GM23338 (cell line): ENCODE measurements at places on chromosomes 2 and 18.

DNA sequence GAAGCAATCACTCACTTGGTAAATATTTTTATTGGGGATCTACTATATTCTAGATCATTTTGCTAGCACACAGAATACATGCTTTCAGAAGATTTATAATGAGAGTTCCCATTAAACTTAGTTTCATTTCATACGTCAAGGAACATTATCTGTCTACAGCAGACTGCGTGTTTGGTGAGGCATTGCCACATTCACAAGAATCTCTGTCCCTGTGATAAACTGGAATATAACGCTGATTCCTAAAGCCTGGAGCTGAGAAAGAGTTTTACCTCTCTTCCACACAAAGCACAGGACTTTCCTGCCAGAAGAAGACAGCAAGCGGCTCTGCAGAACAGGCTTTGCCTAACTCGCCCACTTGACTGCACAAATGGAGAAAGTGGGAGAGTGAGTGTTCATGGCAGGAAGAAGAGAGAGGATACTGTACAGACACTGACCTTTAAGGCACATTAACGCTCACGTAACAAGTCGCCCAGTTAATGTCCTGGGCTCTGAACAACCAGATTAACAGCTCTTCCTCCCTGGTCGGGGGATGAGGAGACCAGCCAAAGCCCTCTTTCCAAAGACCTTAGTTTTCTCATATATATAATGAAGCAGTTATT, 356.2 kb downstream of the GPD2 start:
- DNase-seq, result no peak

DNA sequence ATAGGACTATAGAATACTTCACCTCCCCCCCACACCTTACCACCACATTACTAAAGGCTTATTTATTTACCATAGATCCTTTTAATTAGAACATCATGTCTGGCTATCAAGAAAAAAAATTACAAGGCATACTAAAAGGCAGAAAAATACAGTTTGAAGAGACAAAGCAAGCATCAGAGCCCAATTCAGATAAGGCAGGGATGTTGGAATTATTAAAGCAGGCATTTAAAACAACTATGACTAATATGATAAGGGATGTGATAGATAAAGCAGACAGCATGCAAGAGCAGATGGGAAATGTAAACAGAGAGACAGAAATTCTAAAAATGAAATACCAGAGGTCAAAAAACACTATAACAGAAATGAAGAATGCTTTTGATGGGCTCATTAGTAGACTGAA, 55.4 kb upstream of the SMIM21 start:
- no peak for DNase-seq

- peak; percentile 39 for DNase-seq
Measured at GRCh38 chr2:177314722-177315264, 50.3 kb upstream of the NFE2L2 start.

- DNase-seq, result no peak
Measured at GRCh38 chr2:170455617-170456426, 259.3 kb upstream of the SP5 start.

GRCh38 chr2:124814968-124815745, 790.1 kb downstream of the CNTNAP5 start:
- DNase-seq, result no peak
